ENCODE measurements at places on chromosomes 2 and 18.

DNA sequence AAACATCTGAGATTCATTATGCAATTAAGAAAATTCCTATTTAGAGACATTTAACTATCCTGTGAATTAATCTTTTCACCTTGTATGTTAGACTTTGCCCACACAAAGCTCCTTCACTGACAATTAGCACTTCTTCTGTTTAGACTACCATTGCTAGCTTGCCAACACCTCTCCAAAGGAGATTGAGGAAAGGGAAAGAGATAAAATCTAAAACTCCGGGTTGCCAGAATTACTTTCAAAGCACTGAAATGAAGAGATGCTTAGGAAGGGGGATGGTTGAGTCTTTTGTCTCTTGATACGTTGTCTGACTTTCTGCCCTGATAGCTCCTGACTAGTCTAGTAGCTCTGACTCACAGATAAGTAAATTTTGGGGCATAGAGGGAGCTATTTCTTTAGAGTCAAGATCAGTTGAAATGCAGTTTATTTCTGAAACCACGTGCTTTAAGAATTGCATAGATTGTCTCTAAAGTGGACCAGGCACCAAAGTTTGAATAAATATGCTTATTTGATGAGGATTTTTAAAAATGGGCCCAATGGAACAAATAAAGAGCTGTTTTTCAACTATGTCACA lies 74.1 kb upstream of the DSEL start:
- DNase-seq = no peak

- peak; percentile 45 for DNase-seq
Observed at GRCh38 chr2:239322416-239323086, 78.3 kb downstream of the HDAC4 start.

GRCh38 chr2:205712508-205712907 lies 30.2 kb downstream of the NRP2 start:
- DNase-seq = no peak

- peak; percentile 60 for DNase-seq
Observed at GRCh38 chr2:98487806-98488189, 43.1 kb downstream of the INPP4A start.

GRCh38 chr2:58896638-58897037 lies 655.5 kb upstream of the FANCL start:
- DNase-seq = no peak

- no peak for DNase-seq
Observed at GRCh38 chr2:222582928-222583327, 73.0 kb downstream of the FARSB start.

- DNase-seq = no peak
Observed at GRCh38 chr18:57909620-57910019, 106.5 kb upstream of the ATP8B1 start.

DNA sequence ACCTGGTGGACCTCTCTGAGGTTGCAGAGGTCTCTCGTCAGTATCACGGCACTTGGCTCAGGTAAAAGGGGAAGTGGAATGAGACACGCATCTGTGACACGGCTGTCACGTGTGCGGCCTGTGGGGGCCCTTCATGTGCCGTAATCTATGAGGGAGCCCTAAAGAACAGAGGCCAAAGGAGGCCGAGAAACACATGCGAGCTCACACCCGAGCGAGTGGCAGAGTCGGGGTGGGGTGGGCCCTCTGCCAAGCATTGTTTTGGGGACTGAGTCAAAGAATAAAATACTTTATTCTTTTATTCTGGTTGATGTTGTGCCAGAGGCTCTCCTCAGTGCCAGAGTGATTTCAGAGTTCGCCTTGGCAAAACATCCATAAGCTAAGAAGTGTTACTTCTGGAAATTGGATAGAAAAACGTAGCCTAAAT lies 43.3 kb downstream of the PLB1 start:
- no peak for DNase-seq

- DNase-seq = no peak
Observed at GRCh38 chr18:51076503-51076902, 46.5 kb downstream of the SMAD4 start.

- no peak for DNase-seq
Observed at GRCh38 chr2:72932045-72932740, 14.9 kb downstream of the EMX1 start.

- no peak for DNase-seq
Observed at GRCh38 chr2:68083346-68083745, 20.5 kb upstream of the C1D start.

DNA sequence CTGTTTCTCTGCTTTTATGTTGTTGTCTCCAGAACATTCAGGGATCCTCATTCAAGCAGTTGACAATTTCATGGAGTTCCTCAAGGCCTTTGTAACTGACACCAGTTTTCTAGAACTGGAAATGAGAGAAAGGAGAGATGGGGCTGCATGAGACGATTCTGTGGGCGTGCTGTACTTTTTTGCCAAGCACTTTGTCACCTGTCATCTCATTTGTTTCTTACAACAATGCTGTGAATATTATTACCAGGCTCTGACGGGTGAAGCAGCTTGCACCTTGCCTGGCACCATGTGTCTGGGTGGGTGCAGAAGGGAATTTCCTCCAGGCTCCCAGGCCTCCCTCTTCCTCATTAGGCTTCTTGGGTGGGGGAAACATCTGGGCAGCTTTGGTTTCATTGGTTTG lies 22.2 kb upstream of the ATOH8 start:
- no peak for DNase-seq

GRCh38 chr18:13451661-13452387 lies 233.3 kb downstream of the LDLRAD4 start:
- no peak for DNase-seq

DNA sequence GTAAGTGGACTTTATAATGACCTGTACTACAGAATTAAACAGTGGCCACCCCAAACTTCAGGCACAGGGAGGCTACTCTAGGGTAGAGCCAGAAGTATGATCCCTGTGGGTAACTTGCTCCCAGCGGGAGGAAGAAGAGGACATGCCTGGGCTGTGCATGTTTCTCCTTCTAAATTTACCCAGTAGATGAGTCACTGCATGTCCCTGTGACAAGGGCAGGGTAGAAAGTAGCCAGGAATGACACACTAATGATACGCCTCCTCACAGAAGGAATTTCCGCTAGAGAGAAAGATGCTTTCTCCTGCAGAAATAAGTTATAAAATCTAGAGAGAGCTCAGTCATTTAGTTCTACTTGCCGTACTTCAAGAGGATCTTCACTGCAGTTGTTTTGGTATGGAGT lies 7.5 kb downstream of the ACYP2 start:
- DNase-seq = no peak

DNA sequence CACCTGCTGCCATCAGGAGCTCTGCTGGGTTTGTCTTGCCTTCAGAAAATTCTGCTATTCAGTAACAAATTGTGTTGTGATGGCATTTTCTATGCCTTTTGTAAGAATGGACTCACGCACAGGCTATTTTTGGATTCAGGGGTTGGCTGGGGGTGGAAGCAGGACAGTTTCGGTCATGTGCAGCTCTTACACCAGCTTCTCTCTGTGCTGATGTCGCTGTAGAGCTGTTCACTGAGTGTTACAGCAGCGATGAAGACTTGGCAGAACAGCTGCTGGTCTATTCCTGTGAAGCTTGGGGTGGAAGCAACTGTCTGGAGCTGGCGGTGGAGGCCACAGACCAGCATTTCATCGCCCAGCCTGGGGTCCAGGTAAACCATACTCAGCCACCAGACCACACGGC lies 49.2 kb downstream of the TRPM8 start:
- no peak for DNase-seq

GRCh38 chr2:182359990-182360662 lies 66.7 kb downstream of the PDE1A start:
- no peak for DNase-seq

DNA sequence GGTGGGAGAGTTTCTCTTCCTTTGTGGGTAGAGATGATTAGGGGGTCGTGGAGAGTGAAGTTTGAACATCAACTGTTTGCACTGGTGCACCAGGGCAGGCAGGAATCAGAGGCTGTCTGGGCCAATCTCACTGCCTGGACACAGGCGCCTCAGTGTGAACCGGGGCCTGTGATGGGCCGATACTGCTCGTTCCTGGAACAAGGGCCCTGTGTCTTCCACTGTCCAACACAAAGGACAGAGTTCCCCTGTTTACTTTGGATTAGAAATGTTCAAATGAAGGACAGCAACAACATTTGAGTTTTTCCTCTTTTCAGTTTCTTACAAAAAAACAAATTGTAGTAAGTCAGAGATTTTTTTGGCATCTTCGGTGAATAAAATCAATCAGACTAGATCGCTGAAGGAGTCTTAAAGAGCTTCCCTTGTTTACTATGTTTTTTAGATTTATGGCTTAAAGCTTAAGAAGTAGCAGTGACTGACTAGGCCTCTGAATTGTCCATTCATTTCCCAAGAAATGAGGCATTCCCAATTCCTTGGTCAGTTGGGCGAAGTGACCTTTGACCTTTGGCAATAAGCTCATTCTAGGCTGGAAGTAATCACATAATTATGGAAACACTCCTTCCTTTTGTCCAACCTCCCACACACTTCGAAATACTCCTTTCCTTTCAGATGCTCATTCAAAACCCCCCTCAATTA lies 11.6 kb upstream of the TGFA start:
- no peak for DNase-seq

Data from CD4-positive, alpha-beta T cell treated with Interleukin-12 subunit alpha and Interleukin-12 subunit beta, for 1 hour (primary cell).